ENCODE measurements at places on chromosomes 1 and 21. TPM values are rescaled to one million over a fixed set of nuclear protein-coding genes. Genes with fewer than 3 reads are reported as not detected.

DNA sequence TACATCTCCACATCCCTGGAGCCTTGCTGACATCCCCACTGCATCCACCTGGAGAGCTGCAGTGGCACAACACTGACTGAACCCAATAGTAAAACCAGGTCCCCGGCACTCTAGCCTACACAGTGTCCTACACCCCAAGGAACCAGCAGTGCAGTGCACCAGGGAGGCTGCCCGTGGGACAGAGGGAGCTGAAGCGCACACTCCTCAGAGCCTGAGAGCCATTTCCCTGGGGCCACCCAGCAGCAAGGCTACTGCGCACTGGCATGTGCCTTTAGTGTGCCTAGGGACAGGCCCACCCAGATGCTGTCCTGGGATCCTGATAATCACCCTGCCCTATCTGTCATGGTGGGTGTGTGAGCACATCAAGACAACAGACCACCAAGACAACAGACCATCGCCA lies 31.9 kb downstream of the NSL1 start:
- no peak for DNase-seq

GRCh38 chr1:41730806-41731205 lies 187.9 kb downstream of the HIVEP3 start:
- no peak for DNase-seq

GRCh38 chr1:206575894-206576737 lies 36.1 kb downstream of the EIF2D start:
- no peak for DNase-seq

Gene FCRL3
- polyA plus RNA-seq: not detected

GRCh38 chr1:97160818-97161217 lies 439.2 kb downstream of the PTBP2 start:
- DNase-seq: no peak

DNA sequence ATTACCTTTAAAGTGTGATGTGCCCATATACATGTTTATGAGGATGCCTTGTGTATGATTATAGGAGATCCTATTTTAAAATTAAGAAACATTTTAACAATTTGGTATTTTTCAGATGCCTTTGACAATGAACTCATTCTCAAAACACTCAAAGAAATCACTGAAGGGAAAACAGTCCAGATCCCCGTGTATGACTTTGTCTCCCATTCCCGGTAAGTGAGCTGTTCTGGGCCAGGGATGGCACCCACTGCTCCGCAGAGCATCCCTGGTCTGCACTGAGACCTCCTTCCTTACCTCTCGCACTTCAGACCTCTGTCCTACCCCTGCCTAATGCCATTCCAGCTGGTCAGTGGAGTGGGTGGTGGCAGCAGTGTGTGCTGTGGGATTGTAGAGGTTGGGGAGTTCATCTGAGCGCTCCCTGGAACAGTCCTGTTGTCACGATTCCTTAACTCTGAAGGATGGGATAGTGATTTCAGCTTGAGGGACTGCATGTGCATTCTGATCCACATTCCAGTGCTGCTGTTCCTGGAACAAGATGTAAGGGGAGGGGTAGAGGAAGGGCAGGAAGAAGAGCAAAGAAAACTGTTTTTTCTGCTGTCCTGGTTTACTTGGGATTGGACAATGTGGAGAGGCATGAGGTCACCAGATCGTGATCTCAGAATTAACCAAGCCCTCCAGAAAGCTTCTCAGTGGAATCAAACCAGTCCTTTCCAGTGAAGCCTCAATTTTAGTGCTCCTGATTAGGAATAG lies 63.9 kb downstream of the UCK2 start:
- DNase-seq: no peak

GRCh38 chr1:229882621-229883020 lies 184.4 kb upstream of the GALNT2 start:
- no peak for DNase-seq

GRCh38 chr1:222048094-222048595 lies 306.3 kb upstream of the DUSP10 start:
- DNase-seq: peak; percentile 15

- DNase-seq: no peak
Measured at GRCh38 chr1:36910886-36911540, 123.3 kb downstream of the GRIK3 start.

DNA sequence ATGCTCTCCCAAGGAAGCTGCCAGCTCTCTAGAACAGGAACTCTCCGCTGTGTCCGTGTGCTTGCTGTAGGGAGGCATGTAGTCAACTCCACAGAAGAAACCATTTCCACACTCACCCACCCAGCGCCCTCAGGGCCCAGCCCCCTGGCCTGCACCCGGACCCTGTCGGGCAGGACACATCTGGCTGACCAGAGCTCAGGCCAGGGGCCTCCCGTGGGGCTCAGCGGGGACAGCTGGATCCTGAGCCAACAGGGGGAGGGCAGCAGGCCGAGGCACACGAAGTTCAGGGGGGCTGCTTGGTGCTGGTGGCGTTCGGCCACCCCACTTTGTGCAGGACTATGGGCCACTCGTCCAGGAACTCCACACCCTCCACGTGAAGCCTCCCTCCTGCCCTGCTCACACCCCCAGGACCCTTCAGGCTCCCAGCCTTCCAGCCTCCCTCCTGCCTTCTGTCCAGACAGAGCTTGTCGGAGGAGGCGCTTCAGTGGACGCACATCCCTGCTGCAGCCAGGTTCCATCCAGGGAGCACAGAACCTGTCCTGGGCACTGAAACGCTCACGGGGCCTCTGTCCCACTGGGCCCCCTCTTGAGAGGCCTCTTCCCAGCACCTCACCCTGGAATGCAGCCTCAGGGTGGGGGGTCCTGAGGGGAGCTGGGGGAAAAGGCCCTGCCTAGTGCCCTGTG lies 15.0 kb upstream of the FAAP20 start:
- no peak for DNase-seq

Gene PRAMEF5
- polyA plus RNA-seq: not detected

DNA sequence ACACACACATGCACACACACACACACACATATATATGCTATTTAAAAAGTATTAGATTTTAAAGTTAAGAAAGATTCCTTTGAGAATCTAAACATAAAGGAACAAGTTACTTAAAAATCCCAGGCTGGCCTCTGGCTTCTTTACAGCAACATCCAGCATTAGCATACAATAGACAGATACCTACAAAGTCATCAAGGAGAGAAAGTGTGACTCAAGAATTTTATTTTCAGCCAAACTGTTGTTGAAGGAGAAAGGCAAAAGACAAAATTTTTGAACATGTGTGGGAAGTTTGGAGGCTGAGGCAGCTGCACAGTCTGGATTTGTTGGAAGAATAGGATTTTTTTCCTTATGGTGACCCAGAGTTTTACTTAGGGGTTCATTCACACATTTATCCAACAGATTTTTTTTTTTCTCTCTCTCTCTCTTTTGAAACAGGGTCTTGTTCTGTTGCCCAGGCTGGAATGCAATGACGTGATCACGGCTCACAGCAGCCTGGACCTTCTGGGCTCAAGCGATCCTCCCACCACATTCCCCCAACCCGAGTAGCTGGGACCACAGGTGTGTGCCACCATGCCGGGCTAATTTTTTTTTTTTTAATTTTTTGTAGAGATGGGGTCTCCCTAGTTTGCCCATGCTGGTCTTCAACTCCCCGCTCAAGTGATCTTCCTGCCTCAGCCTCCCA lies 24.0 kb upstream of the SPOCD1 start:
- DNase-seq: no peak

DNA sequence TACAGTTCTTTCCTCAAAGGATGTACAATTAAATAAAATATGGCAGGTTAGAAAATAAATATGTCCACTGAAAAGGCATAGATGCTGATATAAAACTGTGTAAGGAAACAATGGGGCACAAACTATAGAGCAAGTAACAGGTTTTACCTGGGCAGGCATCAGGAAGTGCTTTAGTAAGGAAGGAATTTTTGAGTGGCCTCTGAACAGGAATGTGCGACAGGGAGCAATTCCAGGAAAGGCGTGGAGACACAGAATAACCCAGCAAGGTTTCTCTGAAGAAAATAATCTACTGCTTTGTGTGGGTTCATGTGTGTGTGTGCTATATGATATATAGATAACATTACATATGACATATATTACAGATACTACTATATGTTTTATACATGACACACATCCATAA lies 128.4 kb downstream of the RGS21 start:
- DNase-seq: peak; percentile 15

- no peak for DNase-seq
Measured at GRCh38 chr1:115302390-115302961, 35.6 kb downstream of the NGF start.

Gene MAP1LC3C
- 5.4 TPM for polyA plus RNA-seq

DNA sequence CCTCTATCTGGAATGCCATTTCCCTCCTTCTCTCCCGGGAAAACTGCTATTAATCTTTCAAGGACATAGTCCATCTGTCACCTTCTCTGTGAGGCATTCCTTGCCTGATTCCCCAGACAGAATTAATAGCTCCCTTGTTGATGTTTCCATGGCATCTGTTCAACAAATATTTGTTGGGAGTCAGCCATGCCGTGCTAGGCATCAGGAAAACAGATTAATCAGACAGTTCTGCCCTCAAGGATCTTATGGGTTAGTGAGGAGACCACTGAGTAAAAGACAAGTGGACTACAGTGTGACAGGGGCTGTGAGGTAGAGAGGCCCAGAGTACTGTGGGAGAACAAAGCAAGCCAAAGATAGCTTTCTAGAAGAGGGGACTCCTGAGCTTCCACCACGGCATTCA lies 11.4 kb upstream of the MAGOH start:
- DNase-seq: no peak

Gene PRAMEF27
- not detected for polyA plus RNA-seq

DNA sequence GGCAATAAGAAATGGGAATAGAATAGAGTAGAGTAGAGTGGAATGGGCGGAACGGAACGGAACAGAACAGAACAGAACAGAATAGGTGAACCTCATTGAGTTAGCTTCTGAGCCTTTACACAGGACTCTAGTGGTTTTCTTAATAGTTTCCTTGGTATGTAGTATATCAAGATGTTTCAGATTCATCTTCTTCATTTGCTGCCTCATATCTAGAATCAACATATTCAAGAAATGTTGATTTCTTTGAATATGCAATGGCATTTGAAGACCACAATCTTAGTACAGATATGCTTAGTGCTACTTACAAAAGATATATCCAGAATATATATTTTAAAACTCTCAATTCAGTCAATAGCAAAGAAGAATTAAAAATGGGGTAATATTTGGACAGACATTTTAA lies 133.8 kb downstream of the TSEN15 start:
- DNase-seq: no peak

Gene FCRLA
- polyA plus RNA-seq: 1.8 TPM

Gene BGLAP
- not detected for polyA plus RNA-seq

- DNase-seq: peak; percentile 1
Measured at GRCh38 chr21:41584603-41585176, 76.7 kb upstream of the TMPRSS2 start.

- DNase-seq: no peak
Measured at GRCh38 chr1:223332997-223333396, 31.0 kb downstream of the SUSD4 start.
